ENCODE measurements at places on chromosomes 3 and 15.
A peak's percentile ranks its signal among the peaks of the same experiment; 100 is the strongest.

GRCh38 chr3:119690043-119690656, 12.7 kb upstream of the CFAP91 start:
- DNase-seq = peak; percentile 52

DNA sequence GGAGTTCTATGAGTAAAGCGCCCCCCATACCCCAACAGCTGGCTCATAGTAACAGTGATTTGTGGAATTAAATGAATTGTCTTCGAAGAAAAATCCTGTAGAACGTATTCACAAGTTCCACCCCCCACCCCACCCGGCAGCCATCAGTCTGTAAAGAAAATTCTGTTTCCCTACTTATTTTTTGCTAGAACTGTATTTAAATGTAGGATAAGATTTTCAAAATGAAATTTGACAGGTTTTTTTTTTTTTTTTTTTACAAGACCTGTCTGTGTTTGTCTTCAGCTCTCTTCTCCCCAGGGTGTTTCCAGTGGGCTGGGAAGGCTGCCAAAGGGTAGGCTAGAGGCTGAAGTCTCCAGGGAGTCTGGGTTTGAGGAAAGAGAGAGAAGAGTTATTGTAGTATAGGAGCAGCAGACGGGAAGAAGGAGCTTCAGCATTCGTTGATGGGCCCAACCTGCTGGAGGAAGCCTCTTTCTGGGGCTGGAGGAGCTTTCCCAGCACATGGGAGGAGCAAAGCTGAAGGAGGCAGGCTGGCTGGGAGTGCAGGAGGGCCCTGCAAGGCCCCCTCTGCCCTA, 130.6 kb upstream of the SEMA6D start:
- no peak for DNase-seq

DNA sequence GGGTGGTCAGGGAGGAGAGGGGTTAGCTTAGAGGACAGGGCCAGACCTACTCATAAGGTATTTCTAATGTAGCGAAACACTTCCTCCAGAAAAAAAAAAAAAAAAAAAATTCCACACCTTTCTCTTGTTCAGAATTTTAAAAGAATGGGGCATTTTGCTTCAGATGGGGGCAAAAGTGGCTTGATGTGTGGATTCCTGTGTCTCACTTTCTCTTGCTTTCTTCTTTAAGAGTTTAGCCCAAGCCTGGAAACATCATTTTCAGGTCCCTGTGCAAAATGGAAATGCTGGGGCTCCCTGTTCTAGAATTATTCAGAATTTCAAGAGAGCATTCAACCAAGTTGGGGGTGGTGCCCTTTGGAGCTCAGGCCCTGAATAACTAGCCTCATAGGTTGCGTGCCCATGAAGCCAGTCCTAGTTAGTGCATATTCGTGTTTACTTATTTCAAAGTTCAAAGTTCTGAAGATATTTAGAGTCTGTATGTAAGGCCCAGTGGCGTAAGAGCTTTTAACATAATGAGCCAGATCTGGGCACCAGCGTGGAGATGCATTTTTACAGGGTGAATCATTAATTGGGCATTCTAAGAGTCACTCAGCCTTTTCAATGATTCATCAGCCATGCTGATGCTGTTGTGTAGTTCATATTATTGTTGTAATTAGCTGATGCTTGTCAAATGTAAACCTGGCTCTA, 104.5 kb downstream of the RPLP1 start:
- DNase-seq = peak; percentile 92

- DNase-seq = no peak
These were observed 17.5 kb upstream of the ALPK3 start for GRCh38 chr15:84799511-84800187.

DNA sequence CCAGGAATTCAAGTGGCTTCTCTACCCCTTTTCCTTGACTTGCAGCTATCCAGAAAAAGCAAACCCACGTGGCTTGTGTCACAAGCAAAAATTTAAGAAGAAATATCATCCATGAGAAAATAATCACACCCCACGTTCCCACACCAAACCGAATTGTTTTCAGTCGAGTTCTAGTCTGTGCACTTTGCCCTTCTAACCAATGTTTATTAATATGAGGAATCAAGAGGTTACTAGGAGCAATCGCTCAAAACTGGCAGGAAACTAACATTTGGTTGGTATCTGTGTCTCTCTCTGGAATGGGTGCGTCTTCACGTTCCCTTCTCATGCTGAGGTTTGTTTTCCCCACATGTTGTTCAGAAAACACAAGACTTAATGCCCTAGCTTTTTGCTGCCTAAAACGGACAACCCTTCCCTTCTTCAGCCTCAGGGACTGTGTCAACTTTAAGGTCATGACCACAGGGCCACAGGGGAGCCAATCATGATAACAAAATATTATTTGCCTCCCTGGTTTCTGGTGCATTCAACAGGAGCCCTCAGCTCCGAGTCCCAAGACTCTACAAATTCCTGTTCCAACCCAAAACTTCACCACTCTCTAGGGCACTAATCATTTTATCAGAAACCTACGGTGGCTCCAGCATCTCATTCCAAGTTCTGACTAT, 41.4 kb upstream of the LMCD1 start:
- no peak for DNase-seq

GRCh38 chr3:122977746-122978466, 49.7 kb downstream of the SEMA5B start:
- DNase-seq = no peak

- DNase-seq = no peak
These were observed 103.8 kb downstream of the THSD4 start for GRCh38 chr15:71219101-71219500.

DNA sequence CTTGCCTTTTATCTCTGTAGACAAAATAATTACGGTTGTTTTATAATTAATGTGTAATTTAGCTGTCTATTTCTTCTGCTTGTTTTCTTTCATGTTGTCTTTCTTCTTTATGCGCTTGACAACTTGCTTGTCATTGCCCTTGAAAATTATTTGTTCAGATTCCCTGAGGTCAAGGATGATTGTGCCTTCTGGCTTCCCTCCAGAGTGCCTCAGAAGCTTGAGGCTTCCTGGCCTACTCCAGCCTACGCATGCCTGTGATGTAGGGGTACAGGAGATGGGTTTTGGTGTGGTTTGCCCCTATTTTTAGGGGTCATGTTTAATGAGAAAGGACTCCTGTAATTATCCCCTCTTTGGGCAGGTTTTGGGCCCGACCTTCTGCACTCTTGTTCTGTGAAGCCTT, 231.5 kb downstream of the SV2B start:
- no peak for DNase-seq

DNA sequence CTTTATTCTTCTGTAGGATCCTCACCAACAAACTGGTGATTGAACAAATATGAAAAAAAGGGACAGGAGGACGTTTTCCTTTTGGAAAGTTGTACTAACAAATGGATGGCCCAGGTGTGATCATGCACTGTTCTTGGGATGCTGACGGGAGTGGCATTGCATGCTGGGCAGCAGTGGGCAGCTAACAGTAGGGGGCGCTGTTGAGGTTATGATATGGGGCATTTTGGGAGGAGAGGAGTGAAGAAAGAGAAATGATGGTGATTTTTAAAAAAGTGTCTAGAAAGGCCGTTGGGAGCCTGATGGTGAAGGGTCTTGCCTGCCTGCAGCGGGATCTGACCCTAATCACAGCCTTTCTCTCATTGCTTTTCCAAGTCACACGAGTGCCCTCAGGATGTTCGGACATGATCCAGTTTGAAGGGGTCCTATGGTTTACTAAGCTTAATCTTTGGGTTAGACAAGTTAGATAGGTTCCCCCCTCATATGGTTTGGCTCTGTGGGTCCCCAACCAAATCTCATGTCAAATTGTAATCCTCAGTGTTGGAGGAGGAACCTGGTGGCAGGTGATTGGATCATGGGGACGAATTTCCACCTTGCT, 46.2 kb upstream of the PRTG start:
- DNase-seq = no peak

DNA sequence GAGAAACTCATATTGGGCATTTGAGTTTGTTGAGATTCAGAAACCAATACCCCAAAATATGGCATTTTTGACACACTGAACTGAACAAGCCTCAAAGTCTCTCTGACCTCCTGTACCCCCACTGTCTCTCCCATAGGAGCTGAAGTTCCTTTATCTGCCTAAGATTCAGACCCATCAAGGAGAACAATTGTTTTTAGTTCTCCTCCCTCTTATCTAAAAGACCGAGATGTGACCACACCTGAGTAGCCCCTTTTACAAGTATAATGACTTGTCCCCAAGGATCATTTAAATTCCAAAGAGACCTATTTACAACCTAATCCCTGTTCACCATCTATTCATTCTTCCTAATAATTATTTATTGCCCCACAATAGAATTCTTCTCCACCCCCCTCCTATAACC, 122.1 kb upstream of the PLAAT1 start:
- DNase-seq = no peak

DNA sequence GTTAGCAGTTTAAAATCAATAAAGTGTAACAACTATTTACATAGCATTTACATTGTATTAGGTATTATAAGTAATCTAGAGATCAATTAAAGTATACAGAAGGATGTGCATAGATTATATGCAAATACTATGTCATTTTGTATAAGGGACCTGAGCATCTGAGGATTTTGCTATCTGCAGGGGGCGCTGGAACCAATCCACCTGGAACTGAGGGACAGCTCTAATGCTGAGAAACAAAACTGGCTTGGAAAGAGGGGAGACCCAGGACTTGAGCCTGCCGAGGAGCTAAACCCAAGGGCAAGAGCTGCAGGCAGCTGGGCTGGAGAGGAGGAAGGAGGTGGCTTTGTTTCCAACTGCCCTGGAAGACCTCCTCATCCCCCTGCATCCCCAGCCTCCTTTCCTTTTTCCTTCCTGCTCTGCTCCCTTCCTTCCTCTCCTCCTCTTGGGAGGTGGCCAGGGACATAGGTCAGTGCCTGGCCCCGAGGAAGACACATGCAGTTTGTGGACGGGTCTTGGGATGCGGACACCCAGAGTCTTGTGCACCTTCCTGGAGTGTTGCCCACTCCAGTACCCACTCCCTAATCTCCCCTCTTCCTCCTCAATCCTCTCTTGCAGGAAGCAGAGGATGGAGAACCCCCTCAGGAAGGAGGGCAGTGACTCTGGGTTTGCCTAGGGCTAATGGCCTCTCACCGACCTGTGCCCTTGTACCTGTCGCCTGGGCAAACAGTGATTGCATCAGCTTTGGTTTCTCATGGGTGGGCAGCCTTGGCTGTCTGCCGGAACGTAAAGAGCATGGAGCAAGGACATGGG, 825 bp upstream of the RTP3 start:
- peak; percentile 36 for DNase-seq

DNA sequence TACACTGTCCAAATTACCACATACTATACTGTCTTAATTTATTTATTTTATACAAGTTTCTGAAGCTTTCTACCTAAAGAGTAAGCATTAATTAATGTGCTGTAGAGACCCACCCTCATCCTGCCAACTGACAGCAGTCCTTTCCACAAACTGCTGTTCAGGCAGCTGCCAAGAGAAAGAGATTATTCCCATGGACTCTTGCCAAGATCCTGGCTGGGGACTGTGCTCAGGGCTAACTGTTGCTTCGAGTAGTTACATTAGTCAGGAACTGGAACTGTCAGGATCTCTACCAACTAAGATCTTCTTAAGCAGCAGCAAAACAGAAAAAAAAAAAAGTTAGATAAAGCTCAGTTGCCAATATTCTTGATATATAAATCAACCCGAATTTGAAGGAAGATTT, 398.8 kb downstream of the MECOM start:
- peak; percentile 88 for DNase-seq

DNA sequence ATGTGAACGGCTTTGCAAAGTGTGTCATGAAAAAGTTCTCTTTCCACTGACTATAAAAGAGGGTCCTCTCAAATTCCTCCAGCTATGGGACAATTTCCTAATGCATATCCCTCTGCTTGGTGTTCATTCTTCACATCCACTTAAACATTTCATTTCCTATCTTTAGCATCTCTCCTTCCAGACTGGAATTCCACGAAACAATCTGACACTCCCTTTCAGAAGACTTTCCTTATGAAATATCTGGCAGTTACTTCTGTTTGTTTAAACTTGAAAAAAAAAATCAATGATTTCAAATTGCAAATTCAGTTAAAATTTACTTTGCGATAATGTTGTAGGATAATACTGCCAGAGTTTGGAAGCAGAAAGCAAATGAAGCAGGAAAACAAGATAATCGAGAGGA, 105.8 kb upstream of the SELENOK start:
- no peak for DNase-seq

DNA sequence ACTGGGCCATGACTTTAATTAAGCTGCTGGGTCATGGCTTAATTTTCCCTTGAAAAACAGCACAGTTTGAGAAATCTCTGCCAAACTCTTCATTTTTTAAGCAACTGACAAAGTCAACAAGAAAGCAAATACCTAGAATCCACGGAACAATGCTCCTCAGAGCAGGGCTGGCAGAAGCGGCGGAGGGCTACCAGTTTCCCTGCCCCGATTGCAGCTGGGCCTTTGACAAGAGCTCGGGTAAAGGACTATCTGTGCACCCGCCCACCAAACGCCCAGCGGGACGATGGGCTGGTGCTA, 1.2 kb downstream of the GOLIM4 start:
- no peak for DNase-seq

GRCh38 chr3:45145681-45146614, at the start of gene CDCP1:
CDCP1 (minus strand) TSS chr3:45146378; CDS start chr3:45146287, 91 bp downstream.
- no peak for DNase-seq

DNA sequence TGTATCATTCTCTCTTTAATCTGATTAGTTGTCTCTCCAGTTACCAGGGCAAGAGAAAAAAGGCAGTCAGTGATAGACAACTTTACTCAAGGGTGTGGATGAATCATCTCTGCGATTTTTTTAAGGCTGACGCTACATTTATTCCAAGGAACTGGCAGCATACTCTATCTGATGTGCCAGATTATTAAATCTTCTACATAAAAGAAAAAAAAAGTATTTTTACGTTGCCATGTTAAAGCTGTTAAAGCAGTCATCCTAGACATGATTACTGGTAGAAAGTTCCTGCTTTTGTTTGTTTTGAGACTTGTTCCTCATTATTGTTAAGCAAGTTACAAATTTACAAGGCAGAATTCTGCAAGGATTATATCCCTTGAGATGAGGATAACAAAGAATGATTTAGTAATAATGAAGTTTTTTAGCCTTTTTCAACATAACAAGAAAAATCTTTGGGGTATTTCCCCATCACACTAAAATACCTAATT, 121.7 kb downstream of the CBLB start:
- DNase-seq = peak; percentile 28

- DNase-seq = no peak
These were observed 244.5 kb upstream of the STT3B start for GRCh38 chr3:31288224-31288623.

GRCh38 chr3:5339967-5340535, 152.5 kb downstream of the EDEM1 start:
- DNase-seq = no peak

DNA sequence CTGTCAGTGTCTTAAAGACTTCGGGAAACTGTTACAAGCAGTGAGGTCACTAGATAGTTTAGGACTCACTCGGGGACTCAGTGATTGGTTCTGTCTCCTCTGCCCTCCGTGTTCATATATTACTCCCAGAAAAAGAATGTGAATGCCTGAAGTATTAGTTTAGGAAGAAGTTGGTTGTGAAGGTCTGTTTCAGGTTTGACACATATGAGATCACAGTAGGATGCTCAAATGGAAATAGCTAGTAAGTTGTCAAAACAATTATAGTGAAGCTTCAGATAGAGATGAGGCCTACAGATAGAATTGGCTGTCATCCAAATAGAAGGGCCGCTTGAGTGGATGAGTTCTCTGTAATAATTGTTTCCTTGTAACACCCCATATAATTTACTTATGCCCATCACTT, 172.6 kb downstream of the PLCL2 start:
- no peak for DNase-seq

All from endothelial cell of umbilical vein (primary cell).